ENCODE measurements at places on chromosomes 12 and 14.

DNA sequence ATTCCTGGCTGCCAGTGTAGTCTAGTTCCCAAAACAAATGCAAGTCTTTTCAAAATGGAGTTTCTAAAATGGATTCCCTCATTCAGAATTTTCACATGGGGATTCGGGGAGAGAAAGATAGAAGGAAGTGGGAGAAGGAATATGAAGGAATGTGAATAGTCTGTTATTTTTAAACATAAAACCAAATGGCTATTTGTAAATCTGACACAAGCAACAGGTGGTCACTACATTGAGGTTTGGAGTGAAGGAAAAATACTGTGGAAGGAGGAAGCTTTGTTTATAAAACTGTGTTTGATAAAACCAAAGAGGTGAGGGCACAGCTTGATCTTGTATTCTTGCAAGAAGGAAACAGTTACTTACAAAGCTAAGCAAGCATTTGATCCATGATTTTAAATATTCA lies 65.3 kb upstream of the KCNJ8 start:
- DNase-seq, result no peak

DNA sequence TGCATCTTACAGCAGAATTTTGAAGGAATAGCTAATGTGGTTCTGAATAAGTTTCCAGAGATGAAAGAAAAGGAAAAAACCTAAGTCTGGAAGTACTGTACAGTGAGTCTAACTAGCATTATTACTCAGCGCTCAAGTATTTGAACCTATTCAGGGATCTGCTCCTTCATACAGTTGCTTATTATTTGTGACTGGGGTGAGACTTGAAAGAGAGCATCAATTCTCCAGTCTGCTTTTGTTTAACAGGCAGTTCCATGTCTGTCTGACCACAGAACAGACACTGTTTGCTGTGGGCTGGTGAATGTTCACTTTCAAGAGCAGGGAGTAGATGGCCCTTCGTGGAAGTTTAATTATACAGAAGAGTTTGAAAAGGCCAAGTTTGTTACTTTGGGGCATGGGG lies 9.3 kb downstream of the ETV6 start:
- DNase-seq, result no peak

DNA sequence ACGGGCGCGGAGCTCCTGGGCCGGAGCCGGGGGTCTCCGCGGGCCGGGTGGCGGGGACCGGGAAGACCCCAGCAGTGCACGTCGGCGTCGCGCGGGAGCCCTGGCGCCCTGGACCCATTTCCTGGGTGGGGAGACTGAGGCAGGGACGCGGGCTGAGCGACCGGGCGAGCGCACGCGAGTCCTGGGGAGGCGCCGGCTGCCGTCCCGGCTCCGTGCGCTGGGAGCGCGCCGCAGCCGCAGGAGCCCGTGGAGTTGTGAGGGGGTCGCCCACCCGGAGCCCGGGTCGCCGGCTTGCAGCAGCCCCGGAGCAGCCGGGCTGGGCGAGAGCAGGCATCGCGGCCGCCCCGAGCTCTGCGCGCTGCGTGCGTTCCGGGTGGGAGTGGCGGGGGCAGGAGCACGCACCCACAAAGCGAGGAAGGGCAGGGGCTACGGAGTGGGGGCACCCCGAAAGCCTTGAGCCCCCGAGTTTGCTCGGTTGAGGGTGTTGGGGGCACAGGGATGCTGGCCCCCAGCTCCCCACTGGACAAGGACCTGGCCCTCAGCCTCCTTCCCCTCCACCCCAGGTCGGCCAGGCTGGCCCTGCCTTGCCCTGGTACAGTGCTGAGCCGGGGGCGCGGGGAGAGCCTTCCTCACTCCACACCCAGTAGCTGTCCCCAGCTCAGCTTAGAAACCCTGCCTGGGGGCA lies 620 bp downstream of the MMP17 start:
- DNase-seq, result no peak

DNA sequence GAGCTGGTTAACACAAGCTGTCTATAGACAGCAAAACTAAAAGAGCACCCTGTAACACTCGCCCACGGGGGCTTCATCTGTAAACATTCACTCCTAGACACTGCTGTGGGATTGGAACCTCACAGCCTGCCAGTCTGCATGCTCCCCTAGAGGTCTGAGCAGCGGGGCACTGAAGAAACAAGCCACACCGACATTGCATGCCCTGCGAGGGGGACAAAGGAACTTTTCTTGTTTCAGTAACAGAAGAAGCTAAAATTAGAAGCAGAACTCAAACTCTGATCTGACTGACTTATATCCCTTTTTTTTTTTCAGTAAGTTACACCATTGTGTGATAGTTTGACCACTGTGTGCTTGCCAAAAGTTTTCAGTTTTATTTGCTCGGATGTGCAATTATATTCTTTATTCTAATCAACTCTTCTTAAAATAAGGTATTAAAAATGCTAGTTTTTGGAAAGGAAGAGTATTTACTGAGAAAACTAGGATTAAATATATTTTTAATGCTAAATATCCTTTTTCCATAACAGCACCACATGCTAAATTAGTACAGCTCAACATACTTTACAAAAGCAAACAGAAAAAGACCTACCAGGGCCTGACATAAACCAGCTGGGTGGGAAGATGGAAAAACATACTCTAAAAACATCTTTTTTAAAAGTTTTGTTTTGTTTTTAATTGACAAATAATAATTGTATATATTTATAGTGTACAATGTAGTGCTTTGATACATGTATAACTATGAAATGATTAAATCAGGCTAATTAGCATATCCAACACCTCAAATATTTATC lies 100.2 kb downstream of the EPS8 start:
- DNase-seq, result no peak

DNA sequence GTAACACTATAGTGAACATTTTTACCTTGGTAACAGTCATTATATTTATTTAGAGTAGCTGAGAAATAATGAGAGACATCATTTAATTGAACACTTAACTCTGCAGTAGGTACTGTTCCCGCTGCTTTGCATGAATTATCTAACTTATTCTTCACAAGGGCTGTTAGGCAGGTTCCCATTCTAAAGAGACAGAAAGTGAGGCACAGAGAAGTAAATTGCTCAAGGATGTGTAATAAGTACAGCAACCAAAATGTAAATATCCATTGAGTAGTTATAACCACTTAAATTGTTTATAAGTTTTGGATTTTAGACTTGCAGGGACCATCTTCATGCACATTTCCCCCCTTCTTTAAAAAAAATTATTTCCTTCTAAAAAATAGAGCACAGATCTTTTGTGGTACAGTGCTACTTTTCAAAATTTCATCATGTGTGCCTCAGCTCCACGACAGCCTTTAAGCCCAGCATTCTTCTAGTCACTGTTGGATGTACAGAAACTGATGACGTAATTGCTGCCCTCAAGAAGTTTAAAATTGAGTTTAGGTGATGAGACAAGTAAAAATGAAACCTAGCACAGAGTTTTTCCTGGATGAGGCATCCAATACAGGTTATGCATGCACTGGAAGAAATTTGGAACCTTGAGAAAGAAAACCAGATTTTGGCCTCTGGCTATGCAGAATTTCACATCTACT lies 6.0 kb upstream of the MANSC4 start:
- no peak for DNase-seq

DNA sequence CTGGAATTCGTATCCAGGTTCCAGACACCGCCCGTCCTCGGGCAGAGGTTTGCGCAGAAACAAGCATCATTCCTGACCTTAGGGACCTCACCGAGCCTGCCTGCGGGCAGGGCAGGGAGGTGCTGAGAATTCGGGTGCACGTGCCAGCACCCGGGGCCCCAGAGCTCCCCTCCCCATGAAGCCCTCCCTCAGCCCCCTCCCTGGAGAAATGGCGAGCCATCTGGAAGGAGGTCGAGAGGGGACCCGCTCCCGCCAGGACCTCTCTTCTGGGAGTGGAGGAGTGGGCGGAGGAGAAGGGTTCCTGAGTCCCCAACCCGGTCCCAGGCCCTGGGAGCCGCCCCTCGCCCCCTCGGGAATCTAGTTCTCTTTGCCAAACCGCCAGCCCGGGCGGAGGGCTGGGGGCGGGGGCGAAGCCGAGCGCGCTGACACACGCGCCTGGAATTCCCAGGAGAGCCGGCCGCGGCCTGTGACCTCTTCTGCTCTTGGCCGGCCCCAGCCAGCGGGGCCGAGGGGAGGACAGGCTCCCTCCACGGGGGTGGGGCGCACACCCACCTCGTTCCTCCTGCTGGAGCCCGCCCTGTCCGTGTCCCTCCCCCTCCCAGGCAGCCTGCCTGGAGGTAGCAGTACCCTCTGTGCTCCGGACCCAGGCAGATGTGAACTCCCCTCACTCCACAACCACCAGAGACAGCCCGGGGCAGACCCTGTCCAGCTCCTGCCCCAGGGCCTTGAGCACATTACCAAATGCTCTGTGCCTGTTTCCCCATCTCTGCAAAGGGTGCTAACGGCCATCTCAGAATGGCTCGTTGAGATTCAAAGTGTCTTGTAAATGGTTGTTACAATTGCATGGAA lies 23.0 kb upstream of the GPR132 start:
- DNase-seq, result no peak

GRCh38 chr12:66241061-66242043 lies 52.3 kb downstream of the IRAK3 start:
- DNase-seq, result no peak

- no peak for DNase-seq
These were observed 38.8 kb downstream of the UBR7 start for GRCh38 chr14:93245764-93246420.

DNA sequence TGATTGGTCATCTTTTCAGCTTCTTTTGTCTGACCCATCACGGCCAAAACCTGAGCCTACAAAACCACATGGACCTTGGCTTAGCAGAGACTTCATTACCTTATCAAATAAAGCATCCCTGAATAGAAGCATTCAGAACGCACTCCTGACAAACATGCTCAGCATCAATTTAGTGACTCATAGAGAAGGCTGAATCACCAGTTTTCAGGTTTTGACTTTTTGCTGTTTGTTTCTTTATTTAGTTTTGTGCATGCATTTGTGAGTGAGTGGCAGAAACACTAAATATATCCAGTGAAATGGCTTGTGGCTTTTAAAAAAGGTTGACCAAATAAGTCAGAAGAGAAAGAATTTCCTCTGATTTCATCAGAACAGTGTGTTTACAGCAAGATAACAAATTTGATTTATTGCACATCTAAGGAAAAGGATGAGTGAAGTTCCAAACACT lies 19.0 kb upstream of the OVCH1 start:
- DNase-seq, result no peak

DNA sequence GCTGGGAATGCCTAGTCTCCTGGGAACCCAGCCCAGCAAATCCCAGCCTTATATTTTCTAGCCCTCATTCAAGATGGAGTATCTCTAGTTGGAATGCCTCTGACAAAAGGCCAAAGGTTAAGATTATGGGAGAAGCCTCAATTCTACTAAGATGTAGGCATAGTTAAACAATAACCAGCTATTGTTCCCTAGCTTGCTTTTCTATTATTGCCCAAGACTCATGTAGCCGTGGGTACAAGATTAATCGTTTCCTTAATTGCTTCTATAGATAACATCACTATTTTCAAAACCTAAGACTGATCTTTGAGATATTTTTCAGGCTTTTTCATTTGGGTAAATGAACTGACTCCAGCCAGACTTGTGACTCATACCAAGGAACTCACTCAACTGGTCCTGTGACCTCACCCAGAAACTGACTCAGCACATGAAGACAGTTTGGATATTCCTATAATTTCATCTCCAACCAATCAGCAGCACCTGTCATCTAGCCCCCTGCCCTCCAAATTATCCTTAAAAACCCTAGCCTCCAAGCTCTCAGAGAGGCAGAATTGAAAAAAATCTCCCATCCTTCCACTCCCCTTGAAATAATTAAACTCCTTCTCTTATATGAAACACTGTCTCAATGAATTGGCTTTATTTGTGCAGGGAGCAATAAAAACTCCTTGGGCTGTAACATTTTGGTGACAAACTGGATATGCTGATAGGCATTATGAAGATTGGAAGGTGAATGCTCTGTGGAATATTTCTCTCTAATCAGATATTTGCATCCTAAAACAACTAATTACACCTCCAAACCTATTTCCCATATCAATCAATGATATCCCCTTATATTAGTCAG lies 589.0 kb downstream of the C12orf50 start:
- DNase-seq, result no peak

GRCh38 chr12:59595565-59595882 lies 305 bp upstream of the SLC16A7 start:
- DNase-seq, result no peak

DNA sequence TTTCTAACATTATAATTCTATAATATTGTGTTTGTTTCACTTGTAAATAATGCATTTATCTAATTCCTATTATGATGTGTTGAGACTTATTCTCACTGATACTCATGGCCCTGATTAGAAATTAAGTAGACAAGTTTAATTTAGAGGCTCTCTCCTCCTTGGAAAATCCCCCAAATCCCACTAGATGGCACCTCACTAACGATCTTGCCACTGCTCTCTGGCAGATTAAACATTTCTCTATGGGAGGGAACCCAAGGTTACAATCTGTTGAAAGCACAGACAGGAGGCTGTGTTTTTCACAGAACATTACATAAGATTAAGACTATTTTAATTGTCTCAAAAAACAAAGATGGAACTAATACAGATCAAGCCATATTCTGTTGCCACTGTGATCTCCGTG lies 318.7 kb downstream of the LRFN5 start:
- no peak for DNase-seq

GRCh38 chr14:97293659-97294058 lies 496.5 kb downstream of the VRK1 start:
- no peak for DNase-seq

- DNase-seq, result no peak
These were observed 11.9 kb downstream of the SLC25A29 start for GRCh38 chr14:100294213-100294962.

- no peak for DNase-seq
These were observed 258.3 kb downstream of the FOXN3 start for GRCh38 chr14:89158701-89159100.

- no peak for DNase-seq
These were observed 34.3 kb upstream of the TXNRD1 start for GRCh38 chr12:104181313-104181712.

- DNase-seq, result no peak
These were observed 2.1 kb upstream of the FAIM2 start for GRCh38 chr12:49905718-49906314.

DNA sequence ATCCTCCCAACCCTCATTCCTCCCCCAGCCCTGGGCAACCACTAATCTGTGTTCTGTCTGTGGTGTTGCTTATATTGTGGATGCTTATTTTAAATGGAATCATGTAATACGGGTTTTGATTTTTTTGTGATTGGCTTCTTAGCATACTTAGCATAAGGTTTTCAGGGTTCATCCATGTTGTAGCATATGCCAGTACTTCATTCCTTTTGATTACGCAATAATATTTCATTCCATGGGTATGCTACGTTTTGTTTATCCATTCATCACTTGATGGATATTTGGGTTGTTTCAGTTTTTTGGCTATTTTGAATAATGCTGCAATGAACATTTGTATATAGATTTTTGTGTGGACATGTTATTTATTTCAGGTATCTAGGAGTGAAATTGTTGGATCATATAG lies 82.9 kb downstream of the TSPAN9 start:
- no peak for DNase-seq

DNA sequence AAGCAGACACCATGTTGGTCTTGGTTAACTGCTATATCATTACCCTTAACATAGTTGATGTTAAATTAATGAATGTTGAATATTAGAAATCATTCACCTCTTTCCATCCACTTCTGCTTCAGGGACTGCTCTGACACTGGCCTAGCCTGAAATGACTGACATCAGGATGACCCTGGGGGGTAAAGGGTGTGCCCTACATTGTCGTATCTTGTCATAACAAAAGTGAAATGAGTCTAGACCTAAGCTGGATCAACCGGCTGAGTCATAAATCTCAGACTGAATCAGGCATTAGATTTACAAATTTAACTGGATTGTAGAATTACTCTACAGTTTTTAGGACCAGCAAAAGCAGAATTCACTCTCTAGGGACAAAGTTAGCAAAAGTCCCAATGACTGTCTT lies 35.3 kb downstream of the KICS2 start:
- DNase-seq, result no peak
